ENCODE measurements at places on chromosomes 1 and 21.
A peak's percentile ranks its signal among the peaks of the same experiment; 100 is the strongest.

DNA sequence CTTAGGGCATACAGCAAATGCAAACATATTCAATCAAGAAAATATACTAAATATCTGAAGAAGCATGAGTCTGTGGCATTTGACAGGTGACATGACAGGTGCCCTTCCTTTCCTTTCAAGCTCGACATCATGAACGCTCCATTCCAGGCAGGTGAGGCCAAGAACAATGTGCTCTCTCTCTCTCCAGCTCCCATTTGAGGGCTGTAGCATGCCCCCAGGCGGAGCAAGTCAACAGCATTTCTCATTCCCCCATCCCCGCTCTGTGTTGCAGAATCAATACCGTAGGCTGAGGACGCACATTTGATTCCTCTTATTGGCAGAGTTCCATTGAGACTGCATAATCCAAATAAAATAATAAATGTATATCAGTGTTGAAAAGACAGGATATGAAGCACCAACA is 24.6 kb upstream of the PLPPR4 start:
- no peak for DNase-seq

DNA sequence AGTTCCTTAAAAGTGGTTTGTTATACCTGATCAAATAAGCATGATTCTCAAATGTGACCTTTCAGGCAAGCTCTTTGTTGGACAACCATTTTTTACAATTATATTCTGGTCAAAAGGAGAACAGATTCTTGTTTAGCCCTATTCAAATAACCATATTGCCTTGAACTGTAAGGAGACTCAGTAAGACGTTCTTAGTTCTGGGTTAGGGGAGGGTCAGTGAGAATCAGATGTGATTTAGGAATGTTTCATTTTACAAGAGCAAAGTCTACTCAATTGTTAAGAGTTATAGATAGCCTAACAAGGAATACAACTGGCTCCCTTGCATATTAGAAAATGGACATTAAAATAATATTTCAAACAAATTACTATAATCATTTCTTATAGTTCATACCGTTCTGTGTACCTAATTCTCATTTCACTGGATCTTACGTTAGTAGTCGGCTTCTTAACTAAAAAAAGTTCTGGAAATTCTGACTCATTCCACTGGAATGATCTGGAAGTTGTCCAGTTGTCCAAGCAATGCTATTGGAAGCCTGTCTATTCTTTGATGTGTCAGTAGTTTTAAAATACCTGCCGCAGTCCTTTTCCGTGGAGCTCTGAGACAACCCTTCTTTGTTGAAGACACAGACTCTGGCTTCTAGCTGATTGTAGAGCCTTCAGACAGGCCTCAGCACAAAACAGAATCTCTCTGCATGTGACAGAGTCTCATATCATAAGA is 88.8 kb downstream of the MAST2 start:
- peak; percentile 88 for DNase-seq

GRCh38 chr1:90319918-90320317 is 325.0 kb downstream of the ZNF326 start:
- DNase-seq: no peak

- peak; percentile 6 for DNase-seq
Measured at GRCh38 chr21:32794644-32795079, 23.1 kb upstream of the PAXBP1 start.

DNA sequence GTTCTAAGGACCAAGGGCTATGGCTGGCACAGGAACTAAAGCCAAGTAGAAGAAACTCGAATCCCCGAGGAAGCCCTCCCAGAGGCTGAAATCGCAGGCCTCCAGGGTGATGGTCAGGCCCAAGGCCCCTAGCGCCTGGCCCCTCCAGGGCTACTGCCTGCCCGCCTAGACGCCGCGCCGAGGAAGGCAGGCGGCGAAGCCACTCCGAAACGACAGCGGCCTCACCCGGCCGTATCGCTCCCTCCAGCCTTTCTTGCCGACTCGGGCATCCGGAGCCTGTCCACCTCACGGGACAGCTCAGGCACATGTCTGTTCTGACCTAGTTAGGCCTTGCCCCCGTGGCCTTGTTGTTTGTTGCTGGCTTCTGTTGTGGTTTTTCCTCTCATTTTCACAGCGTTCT is 9.7 kb upstream of the LHX8 start:
- DNase-seq: no peak

DNA sequence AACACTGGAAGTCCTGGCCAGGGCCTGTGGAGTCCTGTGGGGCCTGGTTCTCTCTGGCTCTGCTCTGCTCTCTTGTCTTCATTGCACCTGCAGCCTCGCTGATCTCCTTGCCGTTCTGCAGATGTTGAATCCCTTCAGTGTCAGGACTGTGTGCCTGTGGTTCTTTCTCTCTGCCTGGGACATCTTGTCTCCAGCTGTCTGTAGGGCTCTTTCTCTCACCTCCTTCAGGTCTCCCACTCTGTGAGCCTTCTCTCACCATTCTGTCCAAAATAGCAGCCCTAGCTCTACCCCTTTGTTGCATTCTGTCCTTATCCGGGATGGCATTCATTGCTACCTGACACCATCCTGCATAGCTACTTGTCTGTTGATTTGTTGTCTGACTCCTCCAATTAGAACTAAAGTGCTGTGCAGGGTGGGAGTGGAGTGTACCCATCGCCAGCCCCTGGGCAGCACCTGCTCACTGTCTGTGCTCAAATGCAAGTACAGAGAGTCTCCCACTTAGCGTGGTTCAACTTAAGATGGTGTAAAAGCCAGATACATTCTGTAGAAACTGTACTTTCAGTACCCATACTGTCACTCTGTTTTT is 8.9 kb downstream of the PGBD2 start:
- no peak for DNase-seq

- peak; percentile 49 for DNase-seq
Measured at GRCh38 chr1:39293375-39294070, 89.0 kb downstream of the MACF1 start.

- DNase-seq: no peak
Measured at GRCh38 chr1:27590917-27591508, 12.9 kb downstream of the AHDC1 start.

GRCh38 chr21:44836666-44837471 is 19.0 kb upstream of the SUMO3 start:
- peak; percentile 54 for DNase-seq

Data from amniotic epithelial cell (primary cell).